Naive B cell (primary cell): ENCODE measurements at places on chromosomes 1 and 21.

DNA sequence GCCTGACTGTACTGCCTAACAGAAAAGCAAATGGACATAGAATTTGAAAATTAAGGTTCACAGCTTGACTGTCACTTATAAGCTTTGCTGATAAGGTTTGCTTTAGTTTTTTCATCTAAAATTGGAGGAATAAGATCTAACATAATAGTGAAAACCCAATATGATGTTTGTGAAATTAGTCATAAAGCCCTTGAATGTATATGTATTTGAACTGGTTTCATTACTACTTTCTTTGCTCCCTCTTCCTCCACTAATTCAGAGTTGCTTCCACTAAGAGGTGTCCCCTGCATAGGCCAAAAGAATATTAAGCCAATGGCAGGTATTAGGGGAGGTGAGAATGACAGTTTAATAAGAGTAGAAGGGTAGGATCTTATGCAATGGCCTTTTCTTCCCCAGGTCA is 10.5 kb downstream of the PRPF38A start:
- DNase-seq = no peak

GRCh38 chr1:236654957-236655356 is 31.3 kb upstream of the ACTN2 start:
- no peak for DNase-seq

DNA sequence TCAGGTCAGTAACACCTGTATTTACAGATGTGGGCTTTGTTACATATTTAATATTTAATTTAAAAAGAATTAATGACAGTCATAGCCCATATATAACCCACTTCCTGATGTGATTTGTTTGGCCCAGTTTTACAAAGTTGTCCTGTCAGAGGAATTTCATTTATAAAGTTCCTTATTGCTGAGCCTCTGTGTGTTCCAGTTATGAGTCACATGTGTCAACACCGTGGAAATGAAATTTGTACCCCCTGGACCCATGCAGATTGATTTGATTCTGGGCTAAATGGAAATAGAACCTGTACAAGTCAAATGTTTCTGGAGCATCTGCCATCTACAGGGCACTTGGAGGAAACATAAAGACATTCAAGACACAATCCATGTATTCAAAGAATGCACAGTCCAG is 149.2 kb downstream of the CACNA1E start:
- DNase-seq = no peak

GRCh38 chr1:47334765-47335435 is 1.3 kb downstream of the CMPK1 start:
- no peak for DNase-seq

DNA sequence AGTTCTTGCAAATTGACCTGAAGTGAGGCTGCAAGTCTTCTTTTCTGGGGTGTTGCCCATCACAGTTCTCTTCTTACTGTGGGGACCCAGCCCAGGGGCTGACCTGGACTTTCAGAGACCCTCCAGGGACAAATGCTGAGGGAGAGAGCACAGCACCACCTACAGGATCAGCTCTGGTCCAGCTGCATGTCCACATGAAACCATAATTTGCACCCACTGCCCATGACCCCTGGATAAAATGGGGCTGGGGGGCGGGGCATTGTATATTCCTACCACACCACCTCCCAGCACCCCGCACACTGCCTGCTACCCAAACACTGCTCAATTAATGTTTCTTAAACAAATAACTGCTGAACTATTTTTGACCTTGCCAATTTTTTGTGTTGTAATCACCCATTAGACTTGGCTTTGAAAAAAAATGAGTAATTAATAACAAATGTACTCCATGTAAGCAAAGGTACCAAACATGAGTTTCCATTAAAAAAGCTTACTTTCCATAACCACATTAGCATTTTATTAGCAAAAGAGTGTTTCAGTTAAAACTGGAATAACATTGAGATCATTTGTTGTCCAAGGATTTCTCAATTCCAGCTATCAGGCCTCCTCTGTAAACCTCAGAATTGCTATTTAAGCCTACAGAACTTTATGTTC is 168.0 kb upstream of the RAB4A start:
- no peak for DNase-seq

GRCh38 chr1:214902636-214903320 is 179.8 kb upstream of the KCNK2 start:
- DNase-seq = no peak

GRCh38 chr1:28246427-28246832 is 10.5 kb downstream of the ATP5IF1 start:
- DNase-seq = peak; percentile 56

GRCh38 chr21:15058854-15059263 is 5.9 kb downstream of the NRIP1 start:
- DNase-seq = no peak

DNA sequence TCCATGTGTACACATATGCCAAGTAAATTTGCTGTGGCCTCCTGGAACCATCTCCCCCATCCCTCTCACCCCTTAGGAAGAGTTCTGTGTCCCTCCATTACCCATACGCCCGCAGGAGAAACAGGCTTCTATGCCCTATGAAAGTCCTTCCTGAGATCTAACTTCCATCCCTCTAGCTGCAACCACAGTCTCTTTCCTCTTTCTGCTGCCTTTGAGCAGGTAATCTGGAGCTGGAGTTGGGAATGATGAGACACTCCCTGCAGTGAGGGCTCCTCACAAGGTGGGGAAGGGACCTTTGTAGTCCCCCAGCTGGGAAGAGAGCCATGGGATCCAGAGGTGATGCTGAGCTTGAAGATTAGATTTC is 2.0 kb upstream of the KCNQ4 start:
- DNase-seq = no peak

- no peak for DNase-seq
These were observed 2.8 kb upstream of the ADAM30 start for GRCh38 chr1:119898981-119899720.

DNA sequence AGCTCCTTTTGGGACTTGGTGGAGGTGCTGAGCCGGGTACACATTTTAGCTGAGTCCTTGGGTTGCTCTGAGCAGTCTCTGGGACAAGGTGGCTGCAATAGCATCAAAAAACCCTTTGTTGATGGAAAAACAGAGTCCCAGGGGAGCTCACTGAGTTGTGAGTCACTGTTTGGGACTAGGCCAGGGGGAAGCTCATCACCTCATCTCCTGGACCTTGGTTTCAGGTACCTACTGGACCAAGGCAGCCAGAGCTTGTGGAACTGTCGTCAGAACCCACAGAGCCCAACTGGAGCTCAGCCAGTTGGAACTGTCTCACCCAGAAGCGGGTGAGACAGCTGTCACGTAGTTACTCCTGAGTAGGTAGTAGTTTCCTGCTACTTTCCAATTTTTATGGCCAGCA is 146.7 kb downstream of the HLX start:
- peak; percentile 42 for DNase-seq

GRCh38 chr21:43619856-43620255 is 39.4 kb downstream of the HSF2BP start:
- no peak for DNase-seq

- DNase-seq = no peak
These were observed 8.7 kb downstream of the WRAP73 start for GRCh38 chr1:3641046-3641760.

- DNase-seq = peak; percentile 79
These were observed 1.2 kb downstream of the VAV3 start for GRCh38 chr1:107963601-107964335.

- no peak for DNase-seq
These were observed 102.7 kb upstream of the GCLM start for GRCh38 chr1:94011709-94012595.

DNA sequence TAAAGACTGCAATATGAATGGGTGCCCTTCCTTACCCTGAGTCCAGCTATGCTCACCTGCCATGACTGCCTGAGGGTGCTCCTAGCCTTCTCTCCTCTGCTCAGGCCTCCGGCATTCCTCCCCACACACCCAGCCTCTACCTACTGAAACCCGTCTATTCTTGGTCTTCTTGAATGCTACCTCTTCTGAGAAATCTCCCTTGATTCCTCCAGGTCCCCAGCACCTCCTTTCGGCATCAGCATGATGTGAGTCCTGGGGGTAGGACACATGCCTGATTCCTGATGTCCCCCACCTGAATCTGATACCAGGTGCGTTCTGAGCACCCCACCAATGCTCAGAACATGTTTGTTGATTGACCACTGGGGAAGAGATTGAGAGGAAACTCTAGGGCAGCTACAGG is 8.6 kb downstream of the LDLRAD1 start:
- no peak for DNase-seq

- DNase-seq = no peak
These were observed 37.1 kb downstream of the TMED5 start for GRCh38 chr1:93143136-93143535.

- DNase-seq = no peak
These were observed 87.4 kb downstream of the DMRTB1 start for GRCh38 chr1:53546409-53547155.

DNA sequence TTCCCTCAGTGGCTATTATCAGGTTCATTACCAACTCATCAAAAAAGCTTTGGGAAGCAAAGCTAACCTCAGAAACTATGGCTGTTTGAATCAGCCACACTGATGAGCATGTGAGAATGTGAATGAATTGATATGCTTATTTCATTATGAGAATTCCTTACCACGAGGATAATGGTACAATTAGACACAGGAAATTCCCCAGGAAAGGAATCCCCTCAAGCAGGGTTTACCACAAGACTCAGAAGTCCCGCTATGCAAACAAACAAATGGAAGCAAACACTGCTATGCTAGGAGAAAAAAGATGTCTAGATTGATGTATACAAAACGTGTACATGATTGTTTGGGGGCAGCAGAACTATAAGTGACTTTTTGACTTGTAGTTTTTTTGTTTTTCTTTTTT is 205.0 kb downstream of the HMCN1 start:
- no peak for DNase-seq

DNA sequence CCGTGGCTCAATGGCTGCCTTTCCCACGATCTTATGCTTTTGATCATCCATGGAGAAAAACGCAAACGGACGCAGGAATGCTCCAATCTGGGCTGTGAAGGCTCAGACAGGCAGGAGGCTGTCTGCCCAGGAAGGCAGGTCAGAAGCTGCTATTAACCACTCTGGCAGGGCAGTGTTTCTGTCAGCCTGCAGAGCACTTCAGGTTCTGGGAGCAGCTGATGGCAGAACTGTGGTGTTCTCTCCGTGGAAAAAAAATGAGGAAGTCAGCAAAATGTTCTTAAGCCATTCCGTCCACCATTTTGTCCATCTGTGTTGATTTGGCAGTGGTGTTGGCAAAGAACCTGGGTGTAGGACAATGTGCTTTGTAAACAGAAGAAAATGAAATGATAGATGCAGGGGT is 91.7 kb downstream of the SIM2 start:
- no peak for DNase-seq

DNA sequence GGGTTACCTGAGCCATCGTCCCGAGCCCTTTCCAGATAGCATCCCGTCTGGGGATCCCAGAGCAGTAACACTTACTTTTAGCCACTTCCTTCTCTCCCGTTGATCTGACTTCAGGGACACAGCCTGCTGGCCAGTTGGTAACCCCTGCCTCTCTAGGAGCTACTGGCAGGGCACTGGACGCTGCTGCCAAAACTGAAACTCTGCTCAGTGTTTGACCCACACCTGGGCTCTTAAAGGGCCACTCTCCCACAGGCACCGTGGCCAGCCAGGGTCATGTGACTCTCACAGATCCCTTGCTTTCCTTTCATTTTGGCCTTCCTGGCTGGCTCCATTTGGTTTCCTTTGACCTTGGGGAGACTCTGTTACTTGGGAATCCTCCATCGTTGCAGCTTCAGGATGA is at the start of gene PIGR:
Gene PIGR (minus strand): TSS at position 206 of the 400 bp plus-strand sequence. CDS start 5,935 bp downstream, outside the sequence.
- no peak for DNase-seq

DNA sequence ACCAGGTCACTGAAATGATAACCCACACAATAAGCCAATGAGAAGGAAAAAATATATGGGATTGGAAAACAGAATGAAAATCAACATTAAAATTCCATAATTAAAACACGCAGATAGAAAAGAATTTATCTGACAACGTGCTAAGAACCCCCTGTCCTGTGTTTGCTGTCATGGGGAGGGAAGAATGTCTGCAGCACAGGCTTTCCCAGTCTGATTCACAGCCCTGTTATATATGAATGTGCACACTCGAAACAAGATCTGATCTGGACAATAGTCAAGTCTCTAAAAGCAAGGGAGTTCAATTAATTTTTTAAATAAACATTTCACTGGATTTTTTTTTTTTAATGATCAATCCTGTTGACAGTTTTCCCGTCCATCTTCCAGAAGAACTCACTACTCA is 220.0 kb downstream of the RERE start:
- no peak for DNase-seq

DNA sequence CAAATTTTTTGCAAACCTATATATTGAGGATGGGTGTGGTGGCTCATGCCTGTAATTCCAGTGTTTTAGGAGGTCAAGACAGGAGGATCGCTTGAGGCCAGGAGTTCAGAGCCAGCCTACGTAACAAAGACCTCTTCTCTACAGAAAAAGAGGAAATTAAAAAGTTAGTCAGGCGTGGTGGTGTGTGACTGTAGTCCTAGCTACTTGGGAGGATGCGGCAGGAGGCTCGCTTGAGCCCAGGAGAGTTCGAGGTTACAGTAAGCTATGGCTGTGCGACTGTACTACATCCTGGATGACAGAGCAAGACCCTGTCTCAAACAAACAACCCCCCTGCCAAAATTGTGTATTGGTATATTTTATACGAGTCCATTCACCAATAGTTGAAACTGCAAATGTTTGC is 589.7 kb downstream of the DPYD start:
- no peak for DNase-seq

GRCh38 chr1:107997866-107998265 is 32.9 kb upstream of the VAV3 start:
- DNase-seq = no peak

DNA sequence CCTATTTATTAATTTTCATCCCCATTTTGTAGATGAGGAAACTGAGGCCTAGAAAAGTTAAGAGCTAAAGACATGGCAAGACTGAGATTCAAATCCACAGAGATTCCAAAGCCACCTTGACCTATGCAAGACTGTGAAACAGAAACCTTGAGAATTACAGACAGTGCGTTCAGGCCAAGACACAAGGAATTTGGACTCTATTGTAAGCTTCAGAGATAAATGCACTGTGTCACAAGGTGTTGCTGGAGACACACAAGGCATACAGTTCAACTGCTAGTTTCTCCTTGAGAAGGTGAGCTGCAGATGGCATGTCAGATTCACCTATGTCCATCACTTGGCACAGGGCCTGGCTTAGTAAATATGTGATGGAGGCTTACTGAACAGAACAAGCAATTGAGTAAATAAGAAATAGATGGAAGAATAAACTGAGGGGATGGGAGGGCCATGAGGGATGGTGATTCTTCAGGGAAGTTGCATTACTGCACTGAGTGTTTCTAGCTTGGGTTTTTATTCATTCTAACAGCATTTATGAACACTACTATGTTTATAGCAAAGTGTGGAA is 215.0 kb downstream of the DAB1 start:
- DNase-seq = no peak
